ENCODE measurements at places on chromosomes 16 and 17. TPM values are rescaled to one million over a fixed set of nuclear protein-coding genes. Genes with fewer than 3 reads are reported as not detected.

The NTHL1 gene
- 24.0 TPM for total RNA-seq

The DNAI2 gene
- total RNA-seq = not detected

The EVPLL gene
- total RNA-seq = 1.9 TPM

The DNASE1L2 gene
- 1.3 TPM for total RNA-seq

The FOXO3B gene
- 11.3 TPM for total RNA-seq

The SYNGR3 gene
- total RNA-seq = 3.2 TPM

The EVI2A gene
- total RNA-seq = 3.4 TPM

The CCL7 gene
- total RNA-seq = not detected

The FXR2 gene
- total RNA-seq = 30.3 TPM

The PRSS33 gene
- 1.2 TPM for total RNA-seq

The PRSS36 gene
- total RNA-seq = 0.76 TPM

All from metanephros (tissue), 2 donors.